ENCODE measurements at places on chromosomes 7 and 10.

- DNase-seq, result peak; percentile 33
Measured at GRCh38 chr10:7787150-7787856, 490 bp downstream of the KIN start.

DNA sequence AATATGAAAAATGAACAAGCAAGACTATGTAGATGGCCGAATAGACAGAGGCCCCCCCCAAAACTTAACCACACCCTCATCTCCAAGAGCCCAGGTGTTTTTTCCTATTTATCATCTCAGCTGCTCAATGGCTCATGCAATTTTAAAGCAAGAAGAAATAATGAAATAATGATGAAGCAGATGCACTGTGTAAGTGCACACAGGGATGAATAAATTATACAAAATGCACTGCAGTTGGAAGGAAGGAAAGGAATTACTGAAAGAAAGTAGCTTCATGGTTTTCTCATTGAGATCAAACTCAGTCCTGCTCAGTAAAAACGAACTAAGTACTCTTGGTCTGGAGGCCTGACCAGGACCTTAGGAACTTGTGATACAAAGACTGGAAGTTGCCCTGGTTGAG is 810.1 kb downstream of the NRG3 start:
- DNase-seq, result no peak

DNA sequence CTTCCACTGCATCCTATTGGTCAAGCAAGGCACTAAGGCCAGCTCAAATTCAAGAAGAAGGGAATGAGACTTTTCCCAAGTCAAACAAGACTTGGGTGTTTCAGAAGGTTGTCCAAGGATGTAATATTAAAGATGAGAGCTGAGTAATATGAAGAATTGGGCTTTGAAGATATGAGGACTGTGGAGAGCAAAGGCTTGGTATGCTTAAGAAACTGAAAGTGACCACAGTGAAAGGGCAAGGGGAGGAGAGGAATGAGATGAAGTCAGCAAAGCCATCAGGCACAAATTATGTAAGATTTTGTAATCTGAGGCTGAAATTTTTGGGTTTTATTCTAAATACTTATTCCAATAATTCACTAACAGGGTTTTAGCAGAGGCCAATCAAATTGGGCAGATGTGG is 38.6 kb upstream of the NPY start:
- no peak for DNase-seq

DNA sequence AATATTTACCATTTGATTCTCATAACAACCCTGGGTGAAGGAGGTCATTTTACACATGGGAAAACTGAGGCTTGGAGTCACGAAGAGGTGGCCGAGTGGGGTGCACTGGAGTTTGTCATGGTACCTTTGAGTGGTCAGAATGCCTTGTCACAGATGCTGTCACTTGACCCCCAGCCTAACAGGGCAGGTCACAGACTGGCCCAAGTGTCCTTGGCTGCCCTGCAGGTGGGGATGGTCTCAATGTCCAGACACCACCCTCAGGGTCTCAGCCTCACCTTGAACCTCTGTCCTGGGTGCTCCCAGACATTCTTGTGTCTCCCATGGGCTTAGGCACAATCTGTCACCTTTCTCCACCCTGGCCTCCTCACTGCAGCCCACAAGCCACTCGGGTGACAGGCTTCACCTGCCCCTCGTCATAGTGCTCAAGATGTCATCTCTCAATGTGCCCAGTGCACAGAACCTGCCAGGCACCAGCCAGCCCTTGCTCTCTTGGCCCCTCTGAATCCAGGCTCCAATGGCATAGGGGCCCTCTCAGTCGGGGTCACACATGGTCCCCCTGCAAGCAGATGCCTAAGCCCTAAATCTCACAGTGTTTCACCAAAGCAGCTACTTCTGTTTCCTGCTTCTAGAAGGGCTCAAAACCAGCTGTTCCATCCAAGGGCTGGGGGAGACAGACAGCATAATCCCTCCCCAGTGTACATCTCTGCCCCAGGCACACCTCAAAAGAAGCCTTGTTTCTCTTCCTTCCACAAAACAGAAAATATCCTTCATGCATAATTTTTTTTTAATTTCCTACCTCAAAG is 76.8 kb upstream of the NANOS1 start:
- DNase-seq, result no peak
